ENCODE measurements at places on chromosomes 4 and X.

DNA sequence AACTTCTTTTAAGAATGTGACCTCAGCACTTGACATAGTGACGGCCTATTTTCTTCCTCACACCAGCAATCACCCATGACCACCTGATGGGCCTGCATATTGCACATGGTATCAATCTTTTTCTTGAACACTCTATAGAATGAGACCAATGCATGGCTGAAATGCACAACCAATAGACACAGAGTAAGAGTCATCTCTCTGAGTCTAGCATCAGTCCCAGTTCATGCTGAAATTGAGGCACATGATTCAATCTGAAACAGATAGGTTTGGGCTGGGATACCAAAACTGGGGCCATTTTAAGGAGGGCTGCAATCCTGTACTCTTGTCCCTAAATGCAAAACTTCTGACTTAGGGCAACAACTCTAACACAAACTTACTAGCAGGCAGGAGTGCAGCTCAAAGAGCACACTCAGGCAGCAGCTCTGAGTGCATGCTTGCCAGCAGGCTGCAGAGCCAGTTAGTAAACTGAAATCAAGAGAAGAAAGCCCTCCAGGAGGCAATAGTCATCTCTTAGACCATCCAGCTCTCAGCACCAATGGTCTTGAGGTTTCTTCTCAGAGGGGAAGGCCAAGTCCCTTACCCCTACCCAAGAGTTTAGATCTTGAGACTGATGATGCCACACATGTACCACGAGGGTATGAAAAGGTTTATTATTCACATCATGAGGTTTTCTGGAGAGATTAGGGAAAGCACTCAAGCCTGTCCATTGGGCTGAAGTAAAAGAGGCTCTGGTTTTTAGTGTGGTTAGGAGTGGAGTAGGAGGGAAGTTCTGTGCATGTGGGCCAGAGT, 24.7 kb upstream of the GPR101 start:
- no peak for DNase-seq

GRCh38 chrX:19563327-19563726, 48.0 kb upstream of the MAP3K15 start:
- DNase-seq: no peak

DNA sequence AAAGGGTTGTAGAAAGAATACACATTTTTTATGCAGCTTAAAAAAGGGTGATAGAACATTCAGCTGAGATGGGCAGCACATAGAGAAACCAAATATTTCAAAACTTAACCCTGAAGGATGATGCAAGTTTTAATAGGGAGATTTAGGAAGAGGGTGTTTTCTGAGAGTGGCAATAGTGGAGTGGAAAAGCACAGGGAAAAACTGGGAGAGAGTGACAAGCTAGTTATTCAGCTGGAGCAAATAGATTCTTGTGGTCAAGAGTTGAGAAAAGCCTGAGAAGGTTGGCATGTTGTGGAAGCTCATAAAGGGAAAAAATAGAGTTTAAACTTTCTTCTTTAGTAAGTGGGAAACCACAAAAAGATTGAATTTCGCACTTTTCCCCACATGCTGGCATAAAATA, 359.6 kb upstream of the PITX2 start:
- no peak for DNase-seq

- DNase-seq: no peak
Observed at GRCh38 chrX:1686642-1687041, 71.8 kb downstream of the ASMT start.

- no peak for DNase-seq
Observed at GRCh38 chr4:16858275-16858752, 40.1 kb downstream of the LDB2 start.

Measured in stimulated activated CD8-positive, alpha-beta memory T cell treated with anti-CD3 and anti-CD28 coated beads, Interleukin-15, amount 100 ng/mL, for 4 hours (primary cell).